CD4-positive, alpha-beta memory T cell (primary cell): ENCODE measurements at places on chromosomes 4 and X.

DNA sequence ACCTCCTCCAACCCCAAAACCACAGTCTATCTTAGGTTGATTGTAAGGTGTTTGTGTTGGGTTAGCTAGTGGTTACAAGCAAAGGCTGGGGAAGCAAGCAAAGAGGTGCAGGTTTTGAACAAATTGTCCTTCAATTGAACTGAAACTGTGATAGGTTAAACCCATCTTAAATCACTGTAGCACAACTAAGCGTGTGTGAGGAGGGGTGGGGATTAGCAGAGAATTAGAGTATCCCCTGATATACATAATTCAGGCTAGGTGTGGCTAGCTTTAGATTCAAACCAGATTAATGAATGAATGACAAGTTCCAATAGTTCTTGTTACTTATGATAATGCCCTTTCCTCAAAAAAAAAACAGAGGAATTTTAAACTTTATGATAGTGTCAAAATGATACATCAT, 191.0 kb upstream of the POF1B start:
- no peak for DNase-seq

DNA sequence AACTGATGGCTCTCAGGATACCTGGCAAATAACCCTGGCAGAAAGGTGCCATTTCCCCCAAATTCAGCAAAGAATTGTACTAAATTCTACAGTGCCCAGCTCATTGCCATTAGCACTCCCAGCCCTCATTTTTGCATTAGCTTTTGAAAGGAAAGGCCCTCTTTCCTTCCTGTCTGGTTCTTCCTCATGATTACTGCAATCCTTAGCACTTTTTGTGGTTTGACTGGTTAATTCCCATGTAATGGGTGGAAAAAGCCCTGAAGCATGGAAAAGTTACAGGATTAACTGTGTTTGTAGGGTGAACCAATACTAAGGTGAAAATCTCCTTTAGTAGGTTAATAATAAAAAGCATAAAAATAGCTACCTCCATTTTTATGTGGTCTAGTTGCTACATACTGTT, 139.5 kb downstream of the NPNT start:
- no peak for DNase-seq

DNA sequence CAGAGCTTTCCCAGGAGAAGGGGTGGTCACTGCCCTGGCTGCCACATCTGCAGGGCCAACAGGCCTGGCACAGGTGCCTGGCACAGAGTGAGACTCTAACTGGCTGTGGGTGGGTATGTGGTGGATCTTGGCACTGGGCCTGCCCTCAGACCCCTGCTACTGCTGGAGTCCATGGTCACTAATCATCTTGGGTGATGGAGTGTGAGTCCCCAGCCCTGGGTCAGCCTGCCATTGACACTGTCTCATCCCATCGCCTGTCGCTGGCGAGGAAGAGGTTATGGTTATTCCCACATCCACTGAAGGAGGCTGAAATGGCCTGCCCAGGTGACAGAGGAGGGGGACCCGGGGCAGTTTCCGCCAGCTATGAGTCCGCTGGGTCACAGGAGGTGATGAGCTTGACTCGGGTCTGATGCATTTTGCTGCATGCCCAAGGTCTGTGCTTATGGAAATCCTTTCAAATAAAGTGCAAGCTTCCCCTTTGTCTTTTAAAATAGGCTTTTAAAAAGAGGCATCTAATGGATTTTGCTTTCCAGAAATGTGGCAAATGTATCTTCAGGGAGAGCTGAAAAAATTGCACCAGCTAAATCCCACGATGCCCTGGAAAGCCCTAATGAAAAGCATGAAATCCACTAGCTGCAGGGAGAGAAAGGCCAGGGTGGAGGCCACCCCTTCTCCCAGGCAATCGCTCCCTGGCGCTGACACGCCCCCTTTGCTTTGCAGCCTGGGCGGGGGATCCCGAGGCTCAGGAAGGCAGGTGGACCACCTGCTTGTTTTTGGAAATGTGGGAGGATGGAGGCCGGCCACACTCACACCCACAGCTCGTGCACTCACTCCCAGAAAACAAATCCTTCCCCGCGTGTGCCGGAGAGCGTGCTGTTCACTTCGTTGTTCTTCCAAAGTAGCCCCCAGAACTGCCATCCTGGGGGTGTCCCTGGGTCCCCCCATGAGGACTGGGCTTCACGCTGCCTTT, 54.9 kb downstream of the ABLIM2 start:
- no peak for DNase-seq

DNA sequence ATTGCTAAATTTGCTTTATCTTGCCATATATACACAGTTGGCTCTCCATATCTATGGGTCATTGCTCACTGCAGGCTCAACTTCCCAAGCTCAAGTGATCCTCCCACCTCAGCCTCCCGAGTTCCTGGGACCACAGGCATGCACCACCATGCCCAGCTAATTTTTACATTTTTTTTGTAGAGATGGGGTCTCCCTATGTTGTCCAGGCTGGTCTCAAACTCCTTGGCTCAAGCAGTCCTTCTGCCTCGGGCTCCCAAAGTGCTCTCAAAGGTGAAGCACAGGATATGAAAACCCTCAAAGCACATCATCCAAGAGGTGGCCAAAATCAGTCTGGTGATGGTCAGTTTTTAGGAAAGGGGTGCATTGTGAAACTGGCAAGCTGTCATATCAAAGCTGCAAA, 11.8 kb downstream of the CDS1 start:
- no peak for DNase-seq

DNA sequence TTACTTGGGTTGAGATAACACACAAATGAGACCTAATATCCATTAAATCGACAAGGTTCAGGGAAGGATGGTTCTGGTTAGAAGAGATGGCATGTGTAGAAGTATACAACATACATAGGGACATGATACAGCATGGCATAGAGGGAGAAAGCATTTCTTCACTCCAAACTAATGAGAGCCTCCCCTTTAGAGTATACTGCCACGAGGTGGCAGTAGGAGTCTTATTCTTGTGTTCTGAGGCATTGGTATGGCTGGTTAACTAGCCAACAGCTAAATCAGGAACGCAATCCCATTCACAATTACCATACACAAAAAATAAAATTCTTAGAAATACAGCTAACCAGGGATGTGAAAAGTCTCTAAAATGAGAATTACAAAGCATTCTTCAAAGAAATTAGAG, 29.1 kb upstream of the TRO start:
- DNase-seq, result peak; percentile 37

- DNase-seq, result no peak
Observed at GRCh38 chr4:88075336-88075735, 67.9 kb downstream of the PKD2 start.

- no peak for DNase-seq
Observed at GRCh38 chr4:6595897-6596537, 21.0 kb downstream of the MAN2B2 start.

- DNase-seq, result no peak
Observed at GRCh38 chr4:125283707-125284279, 31.0 kb upstream of the FAT4 start.

- DNase-seq, result no peak
Observed at GRCh38 chrX:275967-276580, 5.1 kb upstream of the PLCXD1 start.

DNA sequence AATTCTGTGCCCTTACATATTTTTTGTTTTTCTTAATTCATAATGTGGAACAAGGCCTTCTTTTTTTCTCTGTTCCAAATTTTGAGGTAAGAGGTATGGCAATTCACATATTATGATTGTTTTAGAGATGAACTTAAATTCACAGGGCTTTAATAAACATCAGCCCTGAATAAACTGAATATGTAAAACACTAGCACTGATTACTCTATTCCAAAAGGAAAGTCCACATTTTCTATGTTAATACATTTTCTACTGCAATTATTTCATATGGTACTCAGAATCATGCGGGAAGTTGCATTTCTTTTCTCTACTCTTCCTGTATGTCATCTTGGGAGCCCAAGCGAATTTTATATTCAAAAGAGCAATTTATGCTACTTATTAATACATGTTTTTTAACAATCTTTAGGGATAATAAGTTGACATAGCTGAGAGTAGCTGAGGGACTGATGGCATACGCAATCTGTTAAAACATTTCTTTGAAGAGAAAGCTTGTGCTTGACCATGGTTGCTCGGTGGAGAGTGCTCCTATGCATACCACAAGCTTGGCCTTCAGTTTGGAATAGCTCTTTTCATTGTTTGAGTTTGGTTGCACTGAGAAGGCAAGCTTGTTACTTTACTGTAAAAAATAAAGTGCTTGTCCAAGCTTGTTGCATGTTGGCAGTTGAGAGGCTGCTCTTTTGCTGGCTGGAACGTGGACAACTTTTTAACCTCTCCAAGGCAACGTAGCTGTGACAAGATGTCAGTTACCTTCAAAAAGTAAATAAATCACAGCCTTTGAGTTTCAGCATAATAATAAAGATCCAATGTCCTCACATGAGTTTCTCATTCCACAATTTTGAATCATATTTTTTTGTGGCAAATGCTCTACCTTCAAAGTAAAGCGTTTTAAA, 196.3 kb upstream of the SPRY1 start:
- DNase-seq, result no peak

DNA sequence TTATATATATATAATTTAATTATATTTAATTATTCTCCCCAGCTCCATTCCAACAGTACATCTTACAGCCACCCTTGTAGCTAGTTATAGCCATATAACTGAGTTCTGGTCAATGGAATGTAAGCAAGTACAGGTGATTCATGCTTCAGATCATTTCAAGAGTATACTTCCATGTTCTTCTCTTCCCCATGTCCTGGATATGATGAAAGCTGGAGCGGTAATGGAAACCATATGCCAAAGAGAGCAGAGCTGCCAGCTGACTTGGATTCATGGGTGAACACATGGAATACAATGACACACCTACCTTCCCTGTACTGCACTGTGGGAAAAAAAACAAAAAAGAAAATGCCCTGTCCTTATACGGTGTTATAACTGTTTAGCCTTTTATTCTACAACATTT, 17.5 kb upstream of the CORIN start:
- no peak for DNase-seq

- peak; percentile 58 for DNase-seq
Observed at GRCh38 chrX:13091111-13091765, 46.8 kb upstream of the FAM9C start.

- DNase-seq, result peak; percentile 56
Observed at GRCh38 chr4:148052448-148052847, 320.6 kb downstream of the ARHGAP10 start.

- no peak for DNase-seq
Observed at GRCh38 chr4:15245006-15245530, 182.8 kb upstream of the C1QTNF7 start.

- no peak for DNase-seq
Observed at GRCh38 chr4:112927544-112927943, 121.9 kb upstream of the ANK2 start.

DNA sequence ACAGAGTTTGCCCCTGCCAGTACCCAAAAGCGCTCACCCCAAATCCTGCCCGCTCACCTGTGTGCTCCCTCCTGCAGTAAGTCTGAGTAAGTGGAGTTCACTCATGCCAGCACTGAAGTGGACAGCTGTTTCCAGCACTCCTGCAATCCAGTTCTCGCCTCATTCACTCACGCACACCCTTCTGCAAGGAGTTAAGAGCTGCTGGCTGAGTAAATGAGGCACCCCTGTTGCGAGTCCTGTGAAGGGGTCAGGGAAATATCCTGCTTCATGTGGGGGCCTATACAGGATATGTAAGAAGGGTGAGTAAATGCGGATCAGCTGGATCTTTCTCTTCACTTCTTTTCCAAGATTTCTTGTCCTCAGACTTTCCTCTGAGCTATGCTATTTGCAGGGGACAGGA, 23.5 kb downstream of the CXCL8 start:
- DNase-seq, result no peak

DNA sequence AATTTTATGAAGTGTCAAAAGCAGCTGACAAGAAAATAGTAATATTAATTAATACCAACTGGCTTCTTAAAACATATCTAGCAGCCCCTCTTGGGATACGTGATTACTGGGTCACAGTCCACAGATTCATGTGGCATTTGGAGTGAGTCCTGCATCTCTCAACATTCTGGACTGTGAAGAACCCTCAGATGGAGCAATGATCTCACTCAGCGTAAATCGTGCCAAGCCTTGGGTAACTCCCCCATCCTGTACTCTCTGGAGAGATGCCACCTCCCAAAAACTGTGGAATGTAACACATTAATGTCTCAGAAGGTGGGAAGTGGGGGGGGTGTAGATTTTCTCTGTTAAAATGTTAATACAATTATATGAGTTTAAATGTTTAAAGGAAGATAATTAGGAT, 118.2 kb upstream of the IQCM start:
- DNase-seq, result no peak

GRCh38 chrX:68203646-68204045, 229.6 kb downstream of the OPHN1 start:
- no peak for DNase-seq

GRCh38 chr4:73761856-73762255, 21.5 kb downstream of the CXCL8 start:
- no peak for DNase-seq

DNA sequence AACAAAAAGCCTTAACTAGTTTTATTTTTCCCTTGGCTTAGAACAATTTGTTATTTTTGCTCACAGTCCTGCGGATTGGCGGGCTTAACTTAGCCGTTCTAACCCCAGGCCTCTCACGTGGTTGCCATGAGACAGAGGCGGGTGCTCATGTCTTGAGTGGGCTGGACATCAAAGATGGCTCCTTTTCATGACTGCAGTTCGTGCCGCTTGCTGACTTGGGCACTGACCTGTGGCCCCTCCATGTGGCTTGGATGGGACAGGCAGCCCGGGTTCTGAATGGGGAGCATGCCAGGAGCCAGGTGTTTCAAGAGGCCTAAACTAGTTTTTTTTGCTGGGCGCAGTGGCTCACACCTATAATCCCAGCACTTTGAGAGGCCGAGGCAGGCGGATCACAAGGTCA, 40.7 kb downstream of the CDS1 start:
- DNase-seq, result no peak
